Spleen (tissue), 13 donors: ENCODE measurements at places on chromosomes 3 and 15. TPM values are rescaled to one million over a fixed set of nuclear protein-coding genes. Genes with fewer than 3 reads are reported as not detected.

The ZCWPW2 gene
- total RNA-seq = 0.36 TPM

The C15orf61 gene
- 2.8 TPM for total RNA-seq

The GOLGA8Q gene
- total RNA-seq = 1.3 TPM

The HRG gene
- not detected for total RNA-seq

The SAXO2 gene
- total RNA-seq = 0.23 TPM

The CADM2 gene
- total RNA-seq = 0.60 TPM

- DNase-seq = no peak
Observed at GRCh38 chr3:123464211-123464610, 15.3 kb upstream of the ADCY5 start.

DNA sequence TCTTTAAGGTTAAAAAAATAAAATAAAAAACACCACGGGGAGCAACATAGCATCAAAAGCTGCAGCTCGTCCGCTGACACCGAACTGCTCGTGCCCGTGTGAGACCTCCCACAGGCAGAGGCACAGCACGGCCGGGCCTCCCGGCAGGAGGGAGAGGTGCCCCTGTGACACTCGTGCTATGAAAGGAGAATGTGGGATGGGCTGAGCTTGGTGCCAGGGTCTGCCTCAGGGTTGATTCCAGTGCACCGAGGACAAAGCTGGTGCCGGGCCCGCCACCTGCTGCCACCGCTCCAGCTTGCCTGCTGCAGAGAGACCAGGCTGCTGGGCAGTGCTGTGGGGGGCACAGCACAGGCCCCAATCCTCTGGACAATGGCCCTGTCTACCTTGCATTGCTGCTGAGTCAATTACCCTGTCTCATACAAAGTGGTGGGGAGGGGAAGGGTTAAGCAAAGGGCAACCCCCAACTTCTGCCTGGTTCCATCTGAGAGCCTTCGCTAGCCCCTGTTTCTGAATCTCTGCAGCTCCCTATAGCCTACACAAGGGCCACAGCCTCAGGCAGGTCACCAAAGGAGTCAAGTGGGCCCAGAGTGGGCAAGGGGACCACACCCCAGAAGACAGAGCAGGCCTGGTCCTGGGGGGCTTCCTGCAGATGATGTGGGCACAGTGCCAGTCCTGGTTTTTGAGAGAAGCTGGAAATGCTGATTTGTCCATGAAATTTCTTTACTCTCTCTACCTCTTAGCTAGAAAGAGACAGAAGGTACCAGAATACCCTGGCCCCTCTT, 74.0 kb upstream of the SNRPA1 start:
- no peak for DNase-seq

GRCh38 chr3:122977746-122978466, 49.7 kb downstream of the SEMA5B start:
- DNase-seq = no peak

DNA sequence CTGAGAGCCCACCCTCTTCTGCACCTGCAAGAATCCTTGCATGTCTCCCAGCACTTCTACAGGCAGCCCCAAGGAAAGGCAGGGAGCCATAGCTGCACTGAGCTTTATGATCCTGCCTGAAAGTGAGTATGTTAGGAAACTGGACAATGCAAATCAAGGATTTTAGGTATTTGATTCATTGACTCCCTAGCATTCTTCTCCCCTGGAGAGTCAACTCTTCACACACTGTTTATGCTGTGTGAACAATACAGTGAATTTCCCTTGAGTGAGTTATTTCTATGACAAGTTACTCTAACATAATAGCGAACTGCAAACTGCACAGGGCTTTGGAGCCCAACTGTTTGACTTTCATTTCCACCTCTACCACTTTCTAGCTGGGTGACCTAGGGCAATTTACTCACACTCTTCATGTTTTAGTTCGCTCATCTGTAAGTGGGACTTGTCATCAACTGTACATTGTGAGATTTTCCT, 96.0 kb upstream of the PHLDB2 start:
- no peak for DNase-seq

DNA sequence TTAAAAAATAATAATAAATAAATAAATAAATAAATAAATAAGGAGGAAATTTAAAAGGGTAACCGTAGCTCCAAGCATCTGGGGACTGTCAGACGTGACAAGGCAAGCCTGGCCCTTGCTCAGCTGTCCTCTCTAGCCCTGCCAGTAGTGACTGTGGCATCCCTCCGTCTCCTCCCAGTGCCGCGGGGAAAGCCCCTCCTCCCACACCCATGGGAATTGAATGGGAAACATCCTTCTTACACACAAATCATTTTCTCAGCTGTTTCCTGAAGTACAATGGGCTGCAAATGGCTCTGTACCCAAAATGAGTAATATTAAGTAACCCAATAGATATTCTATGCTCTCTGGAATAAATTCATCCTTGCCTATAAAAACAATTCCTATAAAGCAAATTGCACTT, 101.6 kb upstream of the RAD18 start:
- DNase-seq = no peak

GRCh38 chr3:124530916-124531315, 199.3 kb upstream of the UMPS start:
- DNase-seq = no peak

DNA sequence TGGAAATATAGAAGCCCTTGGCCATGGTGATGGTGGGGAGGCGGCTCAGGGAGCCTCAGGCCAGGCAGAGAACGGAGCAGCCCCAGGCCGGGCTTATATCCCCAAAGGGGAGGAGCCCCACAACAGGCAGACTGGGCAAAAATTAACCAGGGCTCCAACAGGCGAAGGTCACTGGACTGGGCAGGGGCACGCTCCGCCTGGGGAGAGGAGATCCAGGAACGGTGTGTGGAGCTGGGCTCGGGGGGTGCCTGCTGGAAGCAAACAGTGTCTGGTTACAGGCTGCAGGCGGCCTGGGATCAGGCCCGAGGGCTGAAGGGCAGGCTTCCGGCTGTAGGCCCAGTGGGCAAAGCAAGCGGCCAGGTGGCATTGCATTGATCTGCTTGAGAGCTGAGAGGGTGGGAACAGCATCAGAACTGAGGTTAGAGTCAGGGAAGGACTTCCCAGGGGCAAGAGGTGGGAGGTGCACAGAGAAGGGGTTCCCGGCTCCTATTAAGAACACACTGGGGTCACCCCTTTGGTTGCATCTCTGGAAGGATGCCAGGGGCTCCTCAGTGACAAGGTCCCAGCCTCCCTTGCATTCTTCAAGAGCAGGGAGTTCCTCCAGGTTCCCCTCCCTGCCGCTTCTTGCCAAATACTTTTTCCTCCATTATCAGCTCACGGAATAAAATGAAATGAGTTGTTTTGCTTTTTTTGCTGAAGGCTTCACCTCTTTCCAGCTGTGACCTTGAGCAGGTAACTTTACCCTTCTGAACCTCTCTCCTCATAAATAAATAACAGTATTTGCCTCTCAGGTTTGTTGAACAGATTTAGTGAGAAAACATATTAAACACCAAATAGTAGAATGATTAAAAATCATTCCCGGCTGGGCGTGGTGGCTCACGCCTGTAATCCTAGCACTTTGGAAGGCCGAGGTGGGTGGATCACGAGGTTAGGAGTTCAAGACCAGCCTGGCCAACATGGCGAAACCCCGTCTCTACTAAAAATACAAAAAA, 7.8 kb downstream of the ANPEP start:
- peak; percentile 53 for DNase-seq

DNA sequence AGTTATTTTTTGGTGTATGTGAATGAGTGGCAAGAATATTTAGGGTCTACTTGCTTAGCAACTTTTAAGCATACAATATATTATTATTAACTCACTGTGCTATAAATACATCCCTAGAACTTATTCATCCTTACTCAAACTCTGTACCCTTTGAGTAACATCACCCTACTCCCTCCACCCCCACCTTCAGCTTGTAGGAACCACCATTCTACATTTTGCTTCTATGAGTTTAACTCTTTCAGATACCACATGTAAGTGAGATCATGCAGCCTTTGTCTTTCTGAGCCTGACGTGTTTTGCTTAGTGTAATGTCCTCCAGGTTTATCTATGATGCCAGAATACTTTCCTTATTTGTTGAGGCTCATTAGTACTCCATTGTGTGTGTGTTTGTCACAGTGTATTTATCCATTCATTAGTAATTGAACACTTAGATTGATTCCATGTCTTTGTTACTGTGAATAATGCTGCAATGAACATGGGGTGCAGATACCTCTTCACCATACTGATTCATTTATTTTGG, 526.9 kb downstream of the PYDC2 start:
- DNase-seq = no peak

DNA sequence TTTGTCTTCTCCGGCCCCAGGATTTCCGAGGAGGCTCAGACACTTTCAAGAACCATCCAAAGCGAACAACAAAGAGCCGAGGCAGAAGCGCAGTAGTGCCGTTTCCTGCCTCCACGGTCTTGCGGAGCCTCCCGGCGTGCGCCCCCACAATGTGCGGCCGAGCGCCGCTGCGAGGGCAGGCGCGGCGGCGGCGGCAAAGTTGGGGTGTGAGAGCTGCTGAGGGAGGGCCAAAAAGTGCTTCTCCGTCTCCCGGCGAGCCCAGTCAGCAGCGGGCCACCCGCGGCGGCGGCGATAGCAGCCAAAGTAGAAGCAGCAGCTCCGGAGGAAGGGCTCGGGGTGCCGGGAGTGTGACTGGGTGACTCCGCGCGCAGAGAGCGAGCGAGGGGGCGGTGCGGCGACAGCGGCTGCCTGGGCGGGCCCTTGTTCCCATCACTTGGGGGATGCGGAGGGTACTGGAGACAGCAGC, 749.1 kb downstream of the ROBO1 start:
- peak; percentile 78 for DNase-seq

DNA sequence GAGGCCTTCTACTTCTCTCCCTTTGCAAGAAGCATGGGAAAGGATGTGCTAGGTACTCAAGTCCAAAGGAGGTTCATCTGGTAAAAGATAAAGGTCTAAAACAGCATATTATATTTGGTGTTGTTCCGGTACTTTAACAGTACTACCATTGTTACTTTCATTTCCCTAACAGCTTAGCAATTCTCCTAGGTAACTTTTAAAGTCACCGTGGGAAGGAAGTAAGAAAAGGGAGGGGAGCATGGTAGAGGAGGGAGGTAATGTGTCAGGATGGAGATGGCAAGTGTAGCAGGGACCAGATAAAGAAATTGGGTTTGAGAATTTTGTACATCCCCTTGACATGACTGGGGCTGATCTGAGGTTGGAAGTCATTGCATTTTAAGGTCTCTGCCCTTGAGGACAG, 89.4 kb upstream of the SKOR1 start:
- no peak for DNase-seq

GRCh38 chr15:67134067-67134838, 68.9 kb downstream of the SMAD3 start:
- no peak for DNase-seq
